ENCODE measurements at places on chromosomes 3 and 15.
A peak's percentile ranks its signal among the peaks of the same experiment; 100 is the strongest.

- no peak for DNase-seq
Measured at GRCh38 chr3:191915712-191916111, 454.7 kb downstream of the PYDC2 start.

DNA sequence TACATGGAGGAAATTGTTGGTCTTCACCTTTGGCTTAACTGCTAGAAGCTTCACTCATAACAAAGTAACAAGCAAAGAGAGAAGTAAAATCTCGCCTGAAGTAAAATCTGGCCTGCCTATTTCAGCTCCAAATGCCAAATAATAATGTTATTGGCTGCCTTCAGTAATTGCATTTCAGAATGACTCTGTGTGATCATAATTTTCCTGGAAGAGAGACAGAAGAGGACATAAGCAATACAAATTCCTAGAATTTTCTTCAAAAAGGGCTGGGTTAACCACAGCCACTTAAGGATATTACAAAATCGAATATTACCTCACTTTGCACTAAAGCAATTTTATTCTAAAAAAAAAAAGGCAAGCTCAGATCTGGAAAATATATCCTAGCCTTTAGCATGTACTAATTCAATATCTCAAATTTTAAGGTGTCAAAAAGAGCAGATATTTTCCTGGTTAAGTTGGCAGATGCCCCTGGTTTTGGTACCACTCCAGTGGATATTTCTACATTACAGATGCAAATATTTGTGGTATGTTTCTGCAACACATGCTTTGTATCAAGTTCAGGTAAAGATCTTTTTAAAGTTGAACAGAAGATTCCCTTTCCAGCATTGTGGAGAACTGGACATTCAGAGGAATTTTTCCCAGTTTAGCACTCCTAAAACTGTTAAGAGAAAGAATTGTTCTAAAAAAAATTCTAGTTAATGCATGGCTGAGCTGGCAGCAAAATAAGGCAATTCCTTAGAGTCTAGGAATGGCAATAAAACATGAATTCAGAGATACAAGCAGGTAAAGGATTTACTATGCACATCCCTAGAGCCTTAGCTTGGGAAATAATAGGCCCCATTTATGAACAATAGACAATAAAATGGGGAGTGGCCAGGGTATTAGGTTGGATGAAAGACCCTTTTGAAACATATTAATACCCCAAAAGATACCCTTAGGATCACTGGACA, 116.7 kb downstream of the STAC start:
- DNase-seq, result no peak

DNA sequence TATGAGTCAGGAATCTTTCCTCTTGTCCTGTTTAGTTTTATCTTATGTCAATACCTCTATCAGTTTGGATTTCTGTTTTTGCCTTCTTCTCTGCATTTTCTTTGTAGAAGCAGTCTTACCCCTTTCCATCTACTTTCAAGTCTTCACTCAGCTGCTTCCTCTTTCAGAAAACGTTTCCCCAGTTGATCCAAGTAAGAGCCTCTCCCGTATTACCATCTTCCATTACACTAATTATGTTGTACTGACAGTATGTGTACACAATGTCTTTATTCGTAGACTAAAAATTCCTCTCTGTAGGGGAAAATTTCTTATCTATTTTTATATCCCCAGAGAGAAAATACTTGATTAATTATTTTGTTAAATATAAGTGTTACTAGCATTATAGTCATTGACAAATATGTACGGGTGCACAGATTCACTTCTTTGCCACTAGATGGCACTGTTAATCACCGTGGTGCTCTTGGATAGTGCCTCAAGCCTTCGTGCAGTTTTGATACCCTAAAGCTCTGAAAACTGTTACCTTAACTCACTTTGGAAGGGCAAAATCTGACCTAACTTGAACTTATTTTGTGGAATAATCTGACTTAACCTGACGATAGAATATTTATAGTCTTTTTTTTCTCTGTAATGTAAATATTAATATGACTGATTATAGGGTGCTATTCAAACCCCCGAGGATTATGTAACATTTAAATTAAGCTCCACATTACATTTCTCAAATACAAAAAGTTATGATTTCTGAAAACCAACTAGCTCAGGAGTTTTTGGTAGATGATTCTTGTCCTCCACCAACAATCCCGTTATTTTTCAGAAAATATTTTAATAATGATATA, 74.2 kb upstream of the POU1F1 start:
- DNase-seq, result peak; percentile 17

DNA sequence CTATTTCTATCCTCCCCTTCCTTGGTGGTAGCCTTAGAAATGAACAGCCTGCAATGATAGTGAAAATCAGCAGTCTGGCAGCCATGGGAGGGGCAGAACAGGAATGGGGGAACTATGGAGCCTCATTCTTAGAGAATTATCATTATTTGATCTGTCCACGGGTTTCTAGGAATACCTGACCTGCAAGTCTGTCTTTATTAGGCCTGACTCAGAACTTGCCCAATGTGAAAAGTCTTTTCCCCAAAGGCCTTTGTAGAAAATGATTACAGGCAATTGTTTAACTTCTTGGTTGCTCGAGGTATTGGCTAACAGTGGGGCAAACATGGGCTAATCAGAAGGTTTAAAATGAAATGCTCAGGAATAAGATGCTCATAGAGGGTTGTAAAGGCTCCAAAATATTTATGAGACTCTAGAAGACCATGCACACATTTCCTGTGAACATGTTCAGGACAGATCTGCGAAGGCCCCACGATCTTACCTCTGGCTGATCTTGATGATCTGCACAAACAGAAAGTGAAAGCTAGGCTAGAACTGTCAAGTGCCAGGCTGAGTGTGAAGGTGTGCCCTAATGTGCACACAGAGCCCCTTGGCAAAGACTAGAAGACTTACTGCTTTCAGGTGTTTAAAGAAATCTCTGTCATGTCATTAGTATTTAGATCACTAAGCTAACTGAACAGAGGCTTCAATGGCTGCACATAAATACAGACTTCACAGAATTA, 39.6 kb upstream of the LAMP3 start:
- DNase-seq, result peak; percentile 41

DNA sequence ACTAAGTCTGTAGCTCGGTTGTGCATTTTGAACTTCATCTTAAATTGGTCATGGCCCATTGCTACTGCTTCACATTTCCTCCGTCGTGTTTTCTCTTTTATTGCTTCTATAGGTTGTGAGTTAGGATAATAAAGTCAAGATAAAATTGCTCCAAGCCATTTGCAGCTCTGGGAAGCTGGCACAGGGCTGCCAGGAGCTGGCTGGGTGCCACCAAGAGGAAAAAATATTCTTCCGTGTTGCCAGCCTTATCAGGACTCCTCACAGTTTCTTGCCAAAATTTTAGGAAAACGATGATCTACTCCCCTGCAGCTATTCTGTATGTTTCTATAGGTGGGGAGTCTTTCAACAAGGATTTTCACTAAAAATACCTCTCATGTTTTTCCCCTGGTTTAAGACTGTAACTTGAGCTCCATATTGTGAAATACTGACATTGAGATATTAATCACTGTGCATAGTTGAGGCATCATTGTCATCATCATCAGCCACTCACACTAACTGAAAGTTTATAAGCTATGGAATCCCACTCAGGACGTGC, 55.4 kb upstream of the PIAS1 start:
- DNase-seq, result no peak

- DNase-seq, result no peak
Measured at GRCh38 chr15:46467041-46467440, 832.2 kb downstream of the SQOR start.

DNA sequence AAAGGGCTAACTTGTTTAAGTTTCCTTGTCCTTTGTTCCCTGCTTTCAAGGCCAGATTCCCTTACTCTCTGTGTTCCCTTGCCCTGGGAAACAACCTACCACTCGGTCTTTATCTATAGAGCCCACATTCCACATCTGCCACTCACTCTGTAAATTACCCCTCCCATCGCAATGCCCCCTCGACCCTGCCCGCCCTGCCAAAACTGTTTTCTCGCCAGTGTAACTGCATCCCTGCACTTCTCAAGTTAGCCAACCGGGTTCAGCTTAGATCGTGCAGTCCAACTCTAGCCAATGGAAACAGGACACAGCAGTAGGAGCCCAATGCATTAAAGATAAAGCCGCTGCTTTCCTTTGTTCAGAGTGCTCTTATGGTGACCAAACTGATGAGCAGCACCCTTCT, 263.6 kb downstream of the TBL1XR1 start:
- DNase-seq, result no peak

All from CD4-positive, alpha-beta T cell treated with Interleukin-6 for 4 hours (primary cell).